ENCODE measurements at places on chromosomes 2 and 18.

- H3K27ac ChIP-seq = no peak overlapping the region
- H3K4me3 ChIP-seq = no peak overlapping the region
- no peak for DNase-seq
These were observed 243.6 kb downstream of the TMEM182 start for GRCh38 chr2:103005393-103005792.

DNA sequence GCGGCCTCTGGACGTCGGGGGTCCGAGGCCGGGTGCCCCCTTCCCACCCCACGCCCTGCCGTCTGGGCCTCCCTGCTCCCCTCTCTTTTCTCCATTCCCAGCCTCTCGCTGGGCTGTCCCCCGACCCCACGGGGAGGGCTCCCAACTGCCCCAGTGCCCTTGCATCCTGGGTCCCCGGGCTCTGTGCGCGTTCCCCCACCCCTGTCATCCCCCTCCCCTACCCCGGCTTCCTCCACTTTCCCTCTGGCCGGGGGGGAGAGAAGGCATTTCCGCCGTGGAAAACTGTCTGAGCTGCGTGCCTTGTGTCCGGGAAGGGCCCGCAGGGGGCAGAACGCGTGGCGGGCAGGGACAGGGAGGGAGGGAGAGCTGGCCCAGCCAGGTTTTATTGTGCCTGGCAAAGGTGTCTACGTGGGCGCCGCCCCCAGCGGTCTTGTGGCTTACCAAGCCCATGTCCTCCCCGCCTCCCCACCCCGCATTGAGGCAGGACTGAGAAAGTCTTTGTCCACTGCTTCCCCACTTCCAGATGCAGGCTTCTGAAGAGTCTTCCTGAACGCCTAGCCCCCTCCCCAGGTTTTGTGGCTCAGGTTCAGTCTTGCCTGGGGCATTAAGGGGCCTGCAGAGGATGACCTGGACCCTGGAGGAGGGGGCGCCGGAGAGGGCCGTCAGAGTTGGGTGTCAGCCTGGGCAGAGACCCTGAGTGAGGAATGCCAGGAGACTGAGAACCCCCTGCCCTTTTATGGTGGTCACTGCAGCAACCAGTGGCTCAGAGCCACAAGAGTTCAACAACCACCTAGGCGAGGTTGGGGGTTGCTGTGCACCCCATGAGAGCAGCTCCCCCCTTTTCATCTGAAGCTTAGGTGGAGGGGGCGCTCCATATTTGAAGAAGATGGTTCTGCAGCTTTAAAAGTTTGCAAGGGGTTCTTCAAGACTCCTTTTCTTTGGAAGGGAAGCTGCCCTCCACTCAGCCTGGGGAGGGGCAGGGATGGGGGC is 1.3 kb downstream of the ITM2C start:
- no peak for DNase-seq
- peaks cover 1% of the 10 kb centered on the region for H3K36me3 ChIP-seq
- peaks cover 42% of the 10 kb centered on the region for H3K27me3 ChIP-seq

- no peak overlapping the region for H3K27ac ChIP-seq
- H3K4me3 ChIP-seq = no peak overlapping the region
- H3K4me1 ChIP-seq = peaks cover 3% of the 10 kb centered on the region
- DNase-seq = no peak
- H3K36me3 ChIP-seq = no peaks in the 10 kb centered on the region
These were observed 8.2 kb upstream of the KCTD1 start for GRCh38 chr18:26556573-26556972.

DNA sequence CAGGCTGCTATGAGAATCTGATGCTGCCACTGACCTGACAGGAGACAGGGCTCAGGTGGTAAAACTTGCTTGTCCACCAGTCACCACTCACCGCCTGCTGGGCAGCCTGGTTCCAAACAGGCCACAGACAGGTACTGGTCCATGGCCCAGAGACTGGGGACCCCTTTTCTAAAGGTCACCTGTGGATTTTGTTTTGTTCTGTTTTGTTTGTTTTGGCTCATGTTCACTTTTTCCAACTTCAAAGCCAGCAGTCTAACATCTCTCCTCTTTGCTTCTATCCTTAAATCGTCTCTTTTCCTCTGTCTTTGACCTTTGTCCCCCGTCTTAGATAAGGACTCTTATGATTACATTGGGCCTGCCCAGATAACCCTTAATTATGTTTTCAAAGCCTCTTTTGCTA is 3.3 kb upstream of the CERKL start:
- H3K4me3 ChIP-seq = no peak overlapping the region
- peaks cover 10% of the 10 kb centered on the region for H3K4me1 ChIP-seq
- peaks cover 61% of the 10 kb centered on the region for H3K27me3 ChIP-seq
- no peak overlapping the region for H3K27ac ChIP-seq
- DNase-seq = no peak
- no peaks in the 10 kb centered on the region for H3K36me3 ChIP-seq

- no peak overlapping the region for H3K4me3 ChIP-seq
- DNase-seq = no peak
- H3K27ac ChIP-seq = no peak overlapping the region
- H3K36me3 ChIP-seq = no peaks in the 10 kb centered on the region
- no peaks in the 10 kb centered on the region for H3K27me3 ChIP-seq
These were observed 149.2 kb downstream of the ABCA12 start for GRCh38 chr2:214989187-214989586.
